CD4-positive, CD25-positive, alpha-beta regulatory T cell (primary cell): ENCODE measurements at places on chromosomes 1 and 21.

GRCh38 chr1:26608895-26609294 is 79.3 kb downstream of the RPS6KA1 start:
- no peak for DNase-seq

DNA sequence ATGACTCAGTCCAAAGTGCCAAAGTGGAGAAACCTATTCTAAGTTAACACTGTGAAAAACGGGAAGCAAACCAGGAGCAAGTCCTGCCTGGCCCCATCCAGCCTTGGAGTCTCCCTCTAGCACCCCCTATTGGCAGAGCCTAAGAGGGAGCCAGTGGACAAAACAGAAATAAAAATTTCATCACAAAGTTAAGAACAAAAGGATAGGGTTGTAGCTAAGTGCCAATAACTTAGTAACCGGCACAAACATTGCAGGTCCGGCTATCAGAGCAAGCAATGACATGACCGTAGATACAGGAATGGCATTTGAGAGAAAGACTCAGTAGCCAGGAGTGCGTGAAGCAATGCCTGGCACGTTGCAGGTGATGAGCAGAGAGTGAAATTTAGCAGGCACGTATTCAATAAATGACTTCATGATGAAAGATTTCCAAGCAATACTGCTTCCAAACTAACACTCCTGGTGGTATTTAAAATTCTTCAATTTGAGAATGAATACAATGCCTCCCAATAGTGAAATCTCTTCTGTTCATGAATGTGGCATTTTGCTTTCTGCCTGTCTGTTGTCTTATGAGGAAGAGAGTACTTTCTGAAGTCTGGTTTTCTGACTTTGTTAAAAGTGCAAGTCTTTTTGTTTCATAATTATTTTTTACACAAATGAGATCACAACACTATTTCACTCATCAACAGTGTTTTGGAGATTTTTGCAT is 391.0 kb downstream of the OMA1 start:
- DNase-seq = no peak

DNA sequence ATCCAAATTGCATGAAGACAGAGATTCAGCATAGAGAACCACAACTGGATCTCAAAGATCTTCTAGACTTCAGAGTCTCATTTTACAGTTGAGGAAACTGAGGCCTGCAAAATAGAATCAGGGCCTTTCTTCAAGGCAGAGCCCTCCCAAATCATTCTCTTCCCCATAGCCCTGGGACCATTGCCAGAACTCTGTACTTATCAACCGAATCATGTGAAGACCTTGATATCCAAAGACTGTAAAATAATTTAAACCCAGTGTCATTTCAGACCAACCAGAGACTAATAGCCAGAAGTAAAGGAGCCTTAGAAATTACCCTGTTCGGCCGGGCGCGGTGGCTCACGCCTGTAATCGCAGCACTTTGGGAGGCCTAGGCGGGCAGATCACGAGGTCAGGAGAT is 90.1 kb downstream of the DTL start:
- DNase-seq = no peak

GRCh38 chr1:172041742-172042141 is 200.4 kb downstream of the DNM3 start:
- DNase-seq = no peak

GRCh38 chr1:89974696-89975470 is 20.0 kb upstream of the ZNF326 start:
- no peak for DNase-seq

GRCh38 chr1:160362168-160362957 is 4.5 kb upstream of the NHLH1 start:
- DNase-seq = no peak

DNA sequence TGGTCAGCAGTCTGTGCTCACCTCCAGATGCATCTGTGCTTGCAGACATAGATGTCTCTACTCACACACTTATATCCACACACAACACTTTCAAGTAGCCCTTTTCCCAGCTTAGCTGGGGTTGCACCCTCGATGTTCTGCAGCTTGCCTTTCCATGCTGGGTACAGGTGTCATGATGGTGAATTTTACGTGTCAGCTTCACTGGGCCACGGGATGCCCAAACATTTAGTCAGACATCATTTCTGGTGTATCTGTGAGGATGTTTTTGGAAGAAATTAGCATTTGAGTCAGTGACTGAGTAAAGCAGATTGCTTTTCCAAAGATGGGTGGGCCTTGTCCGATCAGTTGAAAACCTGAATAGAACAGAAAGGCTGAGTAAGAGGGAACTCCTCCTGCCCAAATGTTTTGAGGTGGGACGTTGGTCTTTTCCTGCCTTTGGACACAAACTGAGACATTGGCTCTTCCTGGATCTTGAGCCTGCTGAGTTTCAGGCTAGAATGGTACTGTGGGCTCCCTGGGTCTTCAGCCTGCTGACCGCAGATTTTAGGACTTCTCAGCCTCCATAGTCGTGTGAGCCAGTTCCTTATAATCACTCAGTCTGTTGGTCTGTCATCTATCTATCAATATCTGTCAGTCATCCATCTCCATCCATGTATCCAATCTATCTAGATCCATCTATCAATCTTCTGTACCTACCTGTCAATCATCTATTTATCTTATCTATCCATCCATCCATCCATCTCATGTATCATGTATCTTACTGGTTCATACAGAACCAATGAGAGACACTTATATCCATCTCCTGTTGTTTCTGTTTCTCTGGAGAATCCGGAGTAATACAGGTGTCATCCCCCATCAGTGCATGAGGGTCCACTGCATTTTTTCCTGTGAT is 12.7 kb upstream of the OBSCN start:
- no peak for DNase-seq

GRCh38 chr1:18970762-18971161 is 14.3 kb upstream of the IFFO2 start:
- DNase-seq = no peak

DNA sequence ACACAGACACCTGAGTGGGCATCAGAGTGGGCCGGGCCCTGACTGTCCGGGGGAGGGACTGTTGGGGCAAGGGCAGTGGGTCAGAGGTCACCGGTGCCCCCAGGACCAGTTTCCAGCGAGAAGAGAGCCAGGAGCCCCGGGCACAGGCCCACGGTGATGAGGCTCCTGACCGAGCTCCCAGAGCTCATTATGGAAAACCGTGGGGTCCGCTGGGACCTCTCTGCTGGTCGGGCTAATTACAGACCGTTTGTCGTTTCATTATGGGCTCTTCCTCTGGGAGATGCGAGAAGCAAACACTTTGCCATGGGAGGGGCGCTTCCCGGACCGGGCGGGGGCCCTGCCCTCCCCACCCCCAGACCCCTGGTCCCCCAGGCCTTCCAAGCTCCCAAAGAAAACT is 12.0 kb upstream of the TTLL10 start:
- no peak for DNase-seq

GRCh38 chr21:27258742-27259448 is 292.0 kb upstream of the ADAMTS5 start:
- DNase-seq = no peak

GRCh38 chr21:33897739-33898138 is 17.9 kb downstream of the ATP5PO start:
- DNase-seq = no peak

DNA sequence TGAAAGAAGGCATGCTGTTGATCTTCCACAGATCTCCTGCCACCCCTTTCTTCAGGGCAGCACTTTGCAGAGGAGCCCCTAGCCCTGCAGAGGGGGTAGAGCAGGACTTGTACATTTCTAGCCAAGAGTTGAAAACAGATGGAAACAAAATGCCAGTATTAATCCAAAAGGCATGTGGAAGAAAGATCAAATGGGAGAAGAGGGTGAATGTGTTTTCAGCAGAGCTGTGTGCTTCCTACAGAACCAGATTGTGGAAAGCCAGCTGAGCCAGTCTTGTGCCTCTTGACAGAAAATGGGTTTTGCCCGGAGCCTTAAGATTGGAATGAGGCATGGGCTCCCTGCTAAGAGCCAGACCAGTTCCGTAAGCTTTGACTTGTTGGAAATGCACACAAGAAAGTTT is 105.2 kb upstream of the TSPAN2 start:
- no peak for DNase-seq

DNA sequence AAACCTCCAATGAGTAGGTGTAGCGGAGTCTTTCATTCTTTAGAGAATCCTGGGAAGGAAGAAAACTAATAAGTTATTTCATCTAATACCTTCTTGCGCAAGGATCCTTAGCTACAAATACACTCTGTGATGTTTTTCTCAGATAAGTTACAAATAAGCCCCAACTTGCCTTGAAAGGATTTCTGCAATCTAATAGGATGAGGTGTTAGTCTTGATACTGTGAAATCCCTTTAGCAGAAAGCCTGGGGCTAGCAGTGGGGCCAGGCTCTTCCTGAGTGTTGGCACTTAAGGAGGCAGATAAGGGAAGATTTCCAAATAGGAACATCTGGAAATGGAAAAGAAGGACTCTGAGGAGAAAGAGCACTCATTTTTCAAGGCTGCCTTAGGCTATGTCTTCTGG is 168.0 kb upstream of the DAB1 start:
- no peak for DNase-seq

GRCh38 chr1:160093624-160094290 is 4.7 kb downstream of the IGSF8 start:
- DNase-seq = no peak

- no peak for DNase-seq
Observed at GRCh38 chr1:29470087-29470787, 233.9 kb downstream of the PTPRU start.

GRCh38 chr21:44902268-44903049 is 18.2 kb downstream of the ITGB2 start:
- DNase-seq = no peak

DNA sequence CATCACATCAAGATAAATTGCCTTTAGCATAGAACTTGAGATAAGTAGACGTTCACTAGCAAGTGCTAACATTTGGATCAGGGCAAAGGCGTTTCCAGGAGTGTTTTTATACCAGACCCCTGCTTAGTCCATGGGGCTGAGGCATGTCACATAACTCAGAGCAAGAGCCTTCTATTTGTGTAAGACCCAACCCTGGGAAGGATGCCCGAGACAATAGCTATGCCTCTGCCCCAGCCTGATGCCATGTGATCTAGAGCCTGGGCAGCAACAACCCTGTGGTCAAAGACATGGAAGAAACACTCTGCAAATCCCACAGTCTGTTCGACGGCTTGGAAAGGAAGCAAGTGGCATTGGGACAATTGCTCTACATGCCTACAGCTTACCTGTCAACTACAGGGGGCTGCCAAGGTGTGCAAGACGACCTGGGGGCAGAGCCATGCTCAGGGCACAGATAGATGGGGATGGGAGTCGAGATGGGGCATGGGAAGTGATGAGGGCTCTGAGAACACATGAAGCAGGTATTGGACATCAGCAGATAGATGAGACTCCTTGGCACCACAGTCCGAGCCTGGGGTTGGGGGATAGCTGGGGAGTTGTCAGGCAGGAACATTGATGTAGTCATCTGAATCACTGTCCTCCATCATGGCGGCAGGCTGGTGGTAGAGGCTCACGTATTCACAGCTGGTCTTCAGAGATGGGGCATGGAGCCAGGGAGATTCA is 7.3 kb downstream of the IL24 start:
- no peak for DNase-seq

- no peak for DNase-seq
Observed at GRCh38 chr1:14871218-14871970, 272.9 kb downstream of the KAZN start.

GRCh38 chr1:45059829-45060228 is 47.8 kb downstream of the UROD start:
- no peak for DNase-seq

GRCh38 chr1:78649628-78650027 is at the start of gene IFI44:
Gene IFI44, plus strand, starts transcription at chr1:78649831. Its CDS starts 365 bp downstream, at chr1:78650196.
- peak; percentile 72 for DNase-seq

DNA sequence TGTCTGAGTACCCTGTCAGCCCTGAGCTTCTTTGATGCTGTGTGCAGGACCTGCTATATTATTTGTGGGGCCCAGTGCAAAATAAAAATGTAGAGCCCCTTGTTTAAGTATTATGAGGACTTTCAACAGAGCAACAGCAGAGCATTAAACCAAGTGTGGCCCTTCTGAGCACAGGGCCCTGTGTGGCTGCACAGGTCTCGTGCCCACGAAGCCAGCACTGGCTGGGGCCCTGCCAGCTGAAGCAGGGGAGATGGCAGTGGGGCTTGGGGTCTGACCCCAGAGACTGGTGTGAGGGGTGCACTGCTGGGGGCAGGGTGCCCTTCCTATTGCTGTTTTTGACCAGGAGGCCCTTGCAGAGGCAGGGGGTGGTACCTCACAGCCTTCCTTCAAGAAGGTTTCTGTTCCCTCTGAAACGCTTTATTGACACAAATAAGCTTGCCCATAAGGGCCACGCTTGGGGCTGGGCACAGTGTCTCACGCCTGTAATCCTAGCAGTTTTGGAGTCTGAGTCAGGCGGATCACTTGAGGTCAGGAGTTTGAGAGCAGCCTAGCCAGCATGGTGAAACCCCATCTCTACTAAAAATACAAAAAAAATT is 2.2 kb upstream of the SEMA4A start:
- DNase-seq = no peak

- no peak for DNase-seq
Observed at GRCh38 chr1:199549421-199549820, 478.1 kb upstream of the NR5A2 start.

DNA sequence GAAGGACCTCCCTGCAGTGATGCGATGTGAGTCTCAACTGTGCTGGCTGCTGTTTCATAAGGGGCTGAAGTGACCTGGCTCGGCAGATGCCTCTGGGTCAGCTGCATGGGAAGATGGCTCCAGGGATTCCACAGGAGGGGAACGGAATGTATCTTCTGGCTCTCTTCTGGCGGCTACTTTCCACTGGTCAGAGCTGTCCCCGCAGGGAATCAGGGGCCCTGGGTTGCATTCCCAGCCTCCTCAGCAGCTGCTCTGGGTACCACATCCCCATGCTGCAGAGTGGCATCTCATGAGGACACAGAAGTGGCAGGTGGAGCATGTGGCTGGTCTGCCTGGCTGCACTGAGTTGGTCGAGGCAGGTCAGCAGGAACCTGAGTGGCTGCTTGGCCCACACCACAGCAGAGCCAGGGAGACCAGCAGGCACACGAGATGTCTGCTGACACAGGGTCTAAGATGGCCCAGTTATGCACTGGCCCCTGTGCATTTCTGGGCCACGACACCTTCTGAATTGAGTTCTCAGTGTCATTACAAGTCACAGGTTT is 42.8 kb downstream of the POFUT2 start:
- no peak for DNase-seq

- peak; percentile 60 for DNase-seq
Observed at GRCh38 chr1:40774266-40774998, 9.2 kb upstream of the KCNQ4 start.

- DNase-seq = no peak
Observed at GRCh38 chr1:97812076-97812475, 108.8 kb downstream of the DPYD start.

DNA sequence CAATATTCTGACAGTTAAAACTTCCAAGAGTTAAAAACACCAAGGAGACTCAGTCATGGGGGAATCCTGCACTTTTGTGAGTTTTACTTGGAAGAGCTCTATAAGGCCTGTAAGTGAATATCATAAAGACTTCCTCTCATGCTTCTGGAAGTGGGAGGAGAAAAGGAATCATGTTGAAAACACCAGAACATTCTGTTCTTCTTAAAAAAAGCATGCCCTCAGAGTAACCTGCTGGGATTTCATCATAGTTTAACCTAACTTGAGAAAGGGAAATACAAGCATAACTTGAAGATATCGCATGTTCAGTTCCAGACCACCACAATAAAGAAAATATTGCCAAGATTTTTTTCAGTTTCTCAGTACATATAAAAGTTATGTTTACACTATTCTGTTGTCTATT is 51.9 kb downstream of the COL11A1 start:
- no peak for DNase-seq
